ENCODE measurements at places on chromosomes 2 and 18.

DNA sequence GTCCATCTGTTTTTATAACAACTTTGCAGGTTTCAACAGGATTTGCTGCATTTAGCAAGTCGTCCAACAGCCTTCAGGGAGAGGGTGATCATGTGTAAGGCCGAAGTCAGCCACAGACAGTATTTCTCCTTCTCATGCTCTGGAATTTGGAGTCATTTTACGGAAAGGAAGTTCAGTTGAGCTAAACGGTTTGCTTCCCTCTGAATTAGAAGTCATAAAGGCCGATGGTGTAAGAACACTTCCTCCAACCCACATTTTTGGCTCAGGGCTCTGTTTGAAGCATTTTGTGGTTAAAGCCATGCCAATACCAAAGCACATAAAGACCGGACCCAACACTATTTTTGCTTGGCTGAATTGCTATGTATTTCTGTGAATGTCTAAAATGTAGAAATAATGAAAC, 129.5 kb downstream of the TMEM182 start:
- no peak for ATAC-seq

DNA sequence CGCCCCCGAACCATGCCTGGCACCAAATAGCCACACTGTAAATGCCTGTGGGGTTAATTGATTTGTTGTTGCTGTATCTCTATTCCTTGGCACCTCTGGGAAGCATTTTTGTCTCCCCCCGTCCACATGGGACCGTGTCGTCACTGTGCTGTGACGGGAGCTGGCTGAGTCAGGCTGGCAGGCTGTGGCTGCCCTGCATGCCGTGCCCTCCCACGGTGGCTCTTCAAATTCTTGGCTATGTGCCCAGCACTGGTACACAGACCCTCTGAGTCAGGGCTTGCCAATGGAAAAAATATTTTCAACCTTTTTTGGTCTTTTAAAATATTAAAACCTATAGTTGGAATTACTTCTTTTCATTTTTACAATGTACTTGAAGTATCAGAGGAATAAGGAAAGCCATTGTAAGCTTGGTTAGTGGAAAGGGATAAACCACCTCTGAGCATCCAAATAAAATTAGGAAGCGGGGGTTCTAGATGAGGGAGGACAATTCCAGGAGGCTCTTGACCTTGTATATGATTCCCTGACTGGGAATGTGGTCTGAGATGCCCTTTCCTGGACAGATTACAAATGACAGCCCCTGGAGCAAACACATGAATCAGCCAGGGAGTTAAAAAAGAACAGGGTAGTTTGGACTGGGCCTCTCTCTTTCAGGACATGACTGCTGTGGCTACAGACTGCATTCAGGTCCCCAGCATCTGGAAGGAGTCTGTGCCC, 59.4 kb downstream of the DGKD start:
- ATAC-seq: peak; percentile 79

DNA sequence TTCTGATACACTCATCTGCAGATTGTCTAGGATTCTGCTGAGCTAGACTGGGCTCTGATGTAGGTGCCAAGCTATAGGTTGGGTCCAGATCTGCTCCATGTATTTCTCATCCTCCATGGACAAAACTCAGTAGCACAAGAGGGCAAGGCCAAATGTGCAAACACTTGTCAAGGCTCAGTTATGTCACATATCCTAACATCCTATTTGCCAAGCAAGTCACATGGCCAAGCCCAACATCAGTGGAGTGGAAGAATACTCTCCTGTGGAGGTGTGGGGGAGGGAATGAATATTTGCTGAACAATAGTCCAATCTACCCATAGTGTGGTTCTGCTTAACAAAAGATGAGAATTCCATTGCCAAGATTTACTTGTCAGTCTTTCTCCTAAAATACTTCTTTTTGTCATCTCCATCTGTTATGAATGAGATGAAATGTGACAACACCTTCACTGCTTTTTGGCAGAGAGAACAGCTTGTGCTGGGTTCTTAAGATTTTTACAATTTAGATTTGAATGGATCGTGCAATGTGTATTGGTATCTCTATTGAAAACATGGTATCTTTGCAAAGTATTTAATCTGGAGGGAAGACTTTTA, 89.9 kb downstream of the OXER1 start:
- ATAC-seq: no peak

- ATAC-seq: peak; percentile 63
Observed at GRCh38 chr2:222290736-222291484, 7.9 kb downstream of the PAX3 start.

GRCh38 chr2:69589973-69590652, 53.4 kb downstream of the AAK1 start:
- peak; percentile 72 for ATAC-seq

DNA sequence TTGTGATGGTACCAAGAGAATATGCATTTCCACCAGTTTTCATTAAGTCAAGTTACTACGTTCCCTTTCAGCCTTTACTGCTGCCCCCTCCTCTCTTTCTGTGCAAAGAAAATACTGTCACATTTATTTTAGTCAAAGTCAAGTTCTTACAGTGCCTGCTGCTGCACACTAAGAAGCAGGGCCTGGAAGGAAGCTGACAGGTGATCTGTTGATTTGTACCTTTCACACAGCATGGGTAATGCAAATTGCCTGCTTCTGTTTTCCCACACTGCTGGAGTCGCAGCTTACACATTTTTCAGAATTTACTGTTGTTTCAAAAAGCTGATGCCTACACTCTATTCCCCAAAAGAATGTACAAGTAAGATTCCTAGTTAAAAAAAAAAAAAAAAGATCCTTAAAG, 48.7 kb upstream of the CD226 start:
- ATAC-seq: no peak

DNA sequence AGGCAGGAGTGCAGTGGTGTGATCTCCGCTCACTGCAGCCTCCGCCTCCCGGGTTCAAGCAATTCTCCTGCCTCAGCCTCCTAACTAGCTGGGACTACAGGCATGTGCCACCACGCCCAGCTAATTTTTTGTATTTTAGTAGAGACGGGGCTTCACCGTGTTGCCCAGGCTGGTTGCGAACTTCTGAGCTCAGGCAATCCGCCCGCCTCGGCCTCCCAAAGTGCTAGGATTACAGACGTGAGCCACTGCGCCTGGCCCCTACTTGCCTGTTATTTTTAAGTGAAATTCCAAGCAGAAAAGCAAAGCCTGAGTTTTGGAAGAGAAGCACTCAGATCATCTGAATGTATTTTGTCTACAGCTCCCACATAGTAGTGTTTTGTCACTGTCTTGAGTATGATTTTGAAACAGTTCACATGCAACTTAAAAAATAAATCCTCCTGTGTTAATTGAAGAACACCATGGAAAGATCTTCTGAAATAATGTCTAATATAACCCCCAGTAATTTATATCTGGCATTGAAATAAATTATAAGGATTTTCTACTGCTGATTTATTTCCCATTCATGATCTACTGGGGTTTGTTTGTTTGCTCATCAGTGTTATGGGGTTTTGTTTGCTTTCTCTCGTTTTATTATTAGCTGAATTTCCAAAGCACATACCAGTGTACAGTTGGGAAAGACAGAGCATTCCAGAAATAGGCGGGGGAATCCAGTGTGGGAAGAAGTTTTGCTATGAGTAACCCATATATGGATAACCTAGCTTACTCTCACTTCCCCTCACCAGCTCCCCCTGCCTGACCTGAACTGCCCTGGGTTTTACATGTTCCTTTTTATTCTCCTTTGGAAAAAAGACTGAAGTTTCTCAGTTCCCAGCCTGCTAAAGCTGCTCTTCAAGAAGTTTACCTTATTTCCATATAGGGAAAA, 80.1 kb upstream of the MAP3K20 start:
- peak; percentile 96 for ATAC-seq

DNA sequence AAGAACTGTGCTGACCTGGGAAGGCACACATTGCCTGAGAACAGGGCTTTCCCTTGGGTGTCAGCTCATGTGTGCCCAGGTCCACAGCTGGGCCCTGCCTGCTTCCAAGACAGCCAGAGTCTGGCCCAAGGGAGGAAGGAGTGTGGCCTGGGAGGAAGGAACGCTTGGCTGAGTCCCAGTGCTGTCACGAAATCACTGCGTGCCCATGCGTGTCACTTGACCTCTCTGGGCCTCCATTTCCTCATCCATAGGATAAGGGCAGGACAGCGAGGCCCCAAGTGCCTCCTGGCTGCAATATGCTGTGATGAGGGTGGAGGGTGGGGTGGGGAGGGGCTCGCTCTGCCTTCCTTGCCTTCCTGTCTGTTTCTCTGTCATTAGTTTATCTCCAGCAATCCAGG, 642 bp upstream of the KCNK3 start:
- ATAC-seq: no peak

GRCh38 chr2:98454500-98455235, 10.0 kb downstream of the INPP4A start:
- peak; percentile 53 for ATAC-seq

DNA sequence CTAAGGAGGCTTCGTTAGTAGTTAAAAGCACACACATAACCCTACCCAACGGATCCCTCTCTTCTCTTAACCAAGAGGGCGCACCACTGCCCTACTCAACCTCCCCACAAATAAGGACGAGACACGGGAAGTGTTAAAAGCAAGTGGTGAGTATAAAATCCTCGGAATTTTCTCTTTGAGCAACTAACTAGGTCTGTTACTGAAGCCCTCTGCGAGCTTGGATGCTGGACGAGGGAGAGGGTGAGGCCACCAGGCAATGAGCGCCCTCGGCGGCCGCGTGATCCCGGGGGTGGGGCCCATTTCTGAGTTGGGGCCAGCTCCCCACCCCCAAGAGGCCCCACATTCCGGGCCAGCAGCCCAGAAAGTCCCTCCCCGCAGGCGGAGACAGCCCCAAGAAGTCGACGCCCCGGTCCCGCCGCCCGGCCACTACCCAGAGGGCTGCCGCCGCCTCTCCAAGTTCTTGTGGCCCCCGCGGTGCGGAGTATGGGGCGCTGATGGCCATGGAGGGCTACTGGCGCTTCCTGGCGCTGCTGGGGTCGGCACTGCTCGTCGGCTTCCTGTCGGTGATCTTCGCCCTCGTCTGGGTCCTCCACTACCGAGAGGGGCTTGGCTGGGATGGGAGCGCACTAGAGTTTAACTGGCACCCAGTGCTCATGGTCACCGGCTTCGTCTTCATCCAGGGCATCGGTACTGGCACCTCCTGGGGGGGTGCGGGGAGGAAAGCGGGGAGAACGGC, at the start of gene CYBRD1:
Gene CYBRD1, plus strand, starts transcription at position 423 of the 736 bp plus-strand sequence. Its CDS starts 72 bp downstream, at position 495.
- ATAC-seq: peak; percentile 75

DNA sequence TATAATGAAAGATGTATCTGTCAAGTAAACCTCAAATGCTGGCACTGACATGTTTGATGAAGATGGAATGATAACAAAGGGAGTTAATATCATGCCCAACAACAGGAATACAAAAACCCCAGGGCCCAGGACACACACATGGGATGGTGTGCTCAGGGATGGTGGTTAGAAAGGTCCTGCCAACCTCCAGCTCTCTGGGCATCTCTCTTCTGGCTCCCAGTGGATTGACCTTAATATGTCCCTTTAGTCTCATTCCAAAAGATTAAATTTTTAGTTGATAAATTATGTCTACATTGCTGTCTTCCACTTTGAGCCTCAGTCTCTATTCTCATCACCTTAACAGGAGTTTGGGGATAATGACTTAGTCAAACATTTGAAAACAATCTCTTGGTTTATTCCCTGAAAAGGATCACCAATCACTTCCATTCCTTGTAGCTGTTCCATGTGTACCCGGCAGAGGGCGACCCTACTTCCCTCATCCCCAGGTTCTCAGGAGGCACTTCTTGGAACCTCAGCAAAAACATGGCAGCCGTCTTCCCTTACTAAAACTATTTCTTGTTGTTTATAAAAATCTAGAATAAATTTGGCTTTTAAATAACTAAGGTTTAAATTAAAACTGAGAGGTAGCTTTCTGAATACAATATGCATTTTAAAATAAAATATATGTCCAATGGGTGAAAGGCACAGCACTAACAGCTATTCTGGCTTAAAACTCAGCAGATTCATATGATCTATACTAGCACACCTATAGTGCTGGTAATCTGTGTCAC, 29.6 kb downstream of the MCEE start:
- peak; percentile 98 for ATAC-seq

- no peak for ATAC-seq
Observed at GRCh38 chr2:181686576-181687185, 6.4 kb upstream of the NEUROD1 start.

GRCh38 chr18:58231930-58232329, 187.9 kb downstream of the NEDD4L start:
- ATAC-seq: peak; percentile 70

DNA sequence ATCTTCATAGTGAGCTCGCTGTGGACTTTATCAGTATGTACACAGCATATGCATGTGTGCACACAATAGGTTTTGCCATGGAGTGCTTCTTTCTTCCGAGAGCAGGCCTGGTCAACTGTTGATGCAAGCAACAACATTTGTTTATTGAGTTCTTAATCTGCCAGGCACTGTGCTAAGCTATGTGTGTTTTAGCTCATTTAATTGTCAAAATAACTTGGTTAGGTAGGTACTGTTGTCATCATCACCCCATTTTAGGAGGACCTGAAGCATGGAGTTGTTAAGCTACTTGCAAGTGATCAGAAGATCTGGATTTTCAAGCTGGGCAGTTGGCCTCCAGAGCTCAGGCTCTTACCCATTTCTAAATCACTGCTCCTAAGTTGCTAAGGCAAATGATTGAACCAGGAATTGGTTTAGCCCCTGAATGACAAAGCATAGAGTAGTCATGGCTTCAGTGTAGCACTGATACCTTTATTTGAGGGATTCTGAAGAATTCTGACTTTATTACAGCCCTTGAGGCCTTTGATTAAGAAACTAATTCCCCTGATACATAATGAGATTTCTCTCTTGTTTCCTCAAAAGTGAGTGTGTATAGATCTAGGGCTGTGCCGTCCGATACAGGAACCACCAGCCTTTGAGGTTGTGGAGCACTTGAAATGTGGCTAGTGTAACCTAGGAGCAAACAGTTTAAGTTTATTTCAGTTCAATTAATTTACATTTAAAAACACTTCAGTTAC, 132.9 kb downstream of the FMNL2 start:
- peak; percentile 19 for ATAC-seq

DNA sequence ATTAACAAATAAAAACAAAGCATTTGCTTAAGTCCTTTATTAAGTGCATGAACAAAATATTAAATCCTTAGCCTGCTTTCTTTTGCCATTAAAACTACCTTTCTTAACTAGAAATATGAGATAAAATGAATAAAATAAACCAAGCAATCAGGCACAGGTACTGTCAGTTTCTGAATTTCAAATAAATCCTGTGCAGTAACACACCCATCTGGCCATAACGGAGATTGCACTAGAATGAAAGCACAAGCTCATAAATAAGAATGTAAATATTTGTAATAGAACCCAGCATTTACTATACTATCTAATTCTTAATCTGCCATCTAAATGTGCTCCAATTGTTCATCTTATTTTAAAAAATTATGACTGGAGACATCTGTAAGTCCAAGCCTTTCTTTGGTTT, 31.9 kb downstream of the PRKRA start:
- ATAC-seq: no peak

DNA sequence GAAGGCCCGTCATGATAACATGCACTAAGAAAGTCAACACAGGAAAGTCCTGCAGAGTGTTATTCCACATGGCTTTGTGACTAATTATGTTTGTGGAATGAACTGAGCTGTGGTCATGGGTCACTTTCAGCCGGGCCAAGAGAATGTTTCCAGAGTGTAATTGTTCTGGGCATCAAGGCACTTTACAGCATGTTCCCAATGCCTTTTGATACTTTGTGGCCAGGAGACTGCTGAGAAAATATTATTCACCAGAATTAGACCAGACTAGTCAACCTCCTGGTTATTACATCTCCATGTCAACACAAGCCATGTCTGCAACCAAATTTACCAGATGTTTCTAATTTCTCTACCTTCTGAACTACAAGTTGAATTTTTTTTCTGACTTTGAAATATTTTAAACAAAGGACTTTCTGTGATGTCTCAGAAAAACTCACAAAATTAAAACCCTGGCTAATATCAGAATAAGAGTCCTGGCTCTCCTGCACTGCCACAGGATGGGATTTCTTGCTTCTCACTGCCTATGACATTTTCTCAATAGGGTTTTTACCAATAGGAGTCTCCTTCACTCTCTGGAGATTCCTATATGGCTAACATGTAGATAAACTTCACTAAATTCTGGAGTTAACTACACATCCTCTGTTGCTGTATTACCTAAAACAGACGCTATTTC, 90.6 kb upstream of the WDR75 start:
- peak; percentile 95 for ATAC-seq
